ENCODE measurements at places on chromosomes 1 and 21. TPM values are rescaled to one million over a fixed set of nuclear protein-coding genes. Genes with fewer than 3 reads are reported as not detected.

VWA1 gene
- total RNA-seq, result 2.9 TPM

DIO1 gene
- total RNA-seq, result not detected

SRM gene
- 9.1 TPM for total RNA-seq

LEFTY2 gene
- total RNA-seq, result not detected

ZNF326 gene
- total RNA-seq, result 11.2 TPM

SELENBP1 gene
- total RNA-seq, result 70.5 TPM

IRF6 gene
- 3.1 TPM for total RNA-seq

OR6N1 gene
- total RNA-seq, result 0.16 TPM

TMEM52 gene
- total RNA-seq, result not detected

RNASEL gene
- 9.5 TPM for total RNA-seq

UMODL1 gene
- total RNA-seq, result not detected

EFHD2 gene
- total RNA-seq, result 11.1 TPM

TCHH gene
- 0.09 TPM for total RNA-seq

EPHB2 gene
- 24.9 TPM for total RNA-seq

RNPC3 gene
- total RNA-seq, result 31.5 TPM

TSACC gene
- total RNA-seq, result not detected

TNNI3K gene
- not detected for total RNA-seq

CD84 gene
- not detected for total RNA-seq

ERG gene
- total RNA-seq, result 9.9 TPM

AJAP1 gene
- 0.57 TPM for total RNA-seq

SLC9C2 gene
- total RNA-seq, result not detected

IKBKE gene
- total RNA-seq, result 11.5 TPM

SYNC gene
- 141 TPM for total RNA-seq

LCA5L gene
- total RNA-seq, result 0.65 TPM

UFC1 gene
- 111 TPM for total RNA-seq

C4BPB gene
- total RNA-seq, result not detected

PTPN7 gene
- total RNA-seq, result not detected

RIPPLY3 gene
- total RNA-seq, result not detected

CD52 gene
- not detected for total RNA-seq

KRTAP13-2 gene
- not detected for total RNA-seq

RPTN gene
- not detected for total RNA-seq

S100B gene
- total RNA-seq, result 1.2 TPM

GJB5 gene
- total RNA-seq, result not detected

CD164L2 gene
- not detected for total RNA-seq

SYDE2 gene
- total RNA-seq, result 5.2 TPM

IGFN1 gene
- 0.74 TPM for total RNA-seq

C8A gene
- not detected for total RNA-seq

AKR7A2 gene
- 68.4 TPM for total RNA-seq

LORICRIN gene
- total RNA-seq, result not detected

FHL3 gene
- 6.1 TPM for total RNA-seq

ZYG11A gene
- total RNA-seq, result 0.72 TPM

SEC22B gene
- total RNA-seq, result 70.3 TPM
